Erythroblast (primary cell): ENCODE measurements at places on chromosomes 13 and 19.

DNA sequence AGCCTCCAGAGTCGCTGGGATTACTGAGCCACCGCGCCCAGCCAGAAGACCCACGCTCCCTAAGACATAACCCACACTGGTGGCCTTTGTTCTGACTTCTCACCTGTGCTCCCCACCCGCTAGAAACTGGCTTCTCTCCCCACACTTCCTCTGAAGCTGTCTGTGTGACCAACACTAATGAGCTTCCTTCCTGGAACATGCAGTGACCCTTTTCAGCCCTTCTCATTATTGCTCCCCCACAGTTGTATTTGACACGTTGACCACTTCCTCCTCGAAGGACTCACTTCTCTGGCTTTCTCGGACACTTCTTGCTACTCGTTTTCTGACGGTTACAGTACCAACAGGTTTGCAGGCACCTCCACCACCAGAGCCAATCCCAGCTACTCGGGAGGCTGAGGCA lies 10.9 kb downstream of the NCR1 start:
- DNase-seq, result no peak

DNA sequence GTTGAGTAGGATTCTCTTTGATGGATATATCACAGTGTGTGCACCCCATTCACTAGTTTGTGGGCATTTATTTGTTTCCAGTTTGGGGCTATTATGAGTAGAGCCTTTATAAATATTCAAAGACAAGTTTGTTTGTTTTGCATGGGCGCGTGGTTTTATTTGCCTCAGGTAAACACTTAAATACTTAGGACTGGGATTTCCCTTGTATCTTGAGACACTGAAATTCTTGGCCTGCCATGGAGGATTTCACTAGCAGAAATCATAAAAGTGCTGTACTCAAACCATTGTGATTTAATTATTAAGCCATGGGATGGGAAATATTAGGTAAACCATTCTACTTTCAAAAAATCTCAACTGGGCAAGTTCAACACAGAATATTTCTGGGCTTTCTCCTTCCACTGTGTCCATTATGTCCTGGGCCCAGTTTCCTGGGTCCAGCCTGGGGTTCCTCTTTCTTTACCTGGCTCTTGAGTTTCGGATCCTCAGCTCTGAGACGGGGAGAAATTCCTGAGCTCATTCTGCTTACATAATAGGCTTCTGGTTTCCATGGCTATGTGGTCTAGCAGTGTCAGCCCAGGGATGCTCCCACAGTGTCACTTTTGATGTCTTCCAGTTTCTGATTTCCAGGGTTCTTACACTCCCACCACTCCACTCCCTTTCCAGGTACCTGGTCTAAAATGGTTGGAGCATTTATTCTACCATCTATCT lies 14.4 kb downstream of the MYO16 start:
- no peak for DNase-seq

DNA sequence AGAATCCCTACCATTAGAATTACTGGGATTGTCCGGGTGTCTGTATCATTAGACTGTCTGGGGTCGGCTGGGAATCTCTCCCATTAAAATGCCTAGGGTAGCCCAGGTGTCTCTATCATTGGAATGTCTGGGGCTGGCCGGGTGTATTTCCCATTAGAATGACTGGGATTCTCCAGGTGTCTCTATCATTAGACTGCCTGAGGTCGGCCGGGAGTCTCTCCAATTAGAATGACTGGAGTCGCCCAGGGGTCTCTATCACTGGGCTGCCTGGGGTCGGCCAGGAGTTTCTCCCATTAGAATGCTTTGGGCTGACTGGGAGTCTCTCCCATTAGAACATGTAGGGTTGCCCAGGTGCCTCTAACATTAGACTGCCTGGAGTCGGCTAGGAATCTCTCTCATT lies 1560.7 kb downstream of the UQCRFS1 start:
- no peak for DNase-seq

DNA sequence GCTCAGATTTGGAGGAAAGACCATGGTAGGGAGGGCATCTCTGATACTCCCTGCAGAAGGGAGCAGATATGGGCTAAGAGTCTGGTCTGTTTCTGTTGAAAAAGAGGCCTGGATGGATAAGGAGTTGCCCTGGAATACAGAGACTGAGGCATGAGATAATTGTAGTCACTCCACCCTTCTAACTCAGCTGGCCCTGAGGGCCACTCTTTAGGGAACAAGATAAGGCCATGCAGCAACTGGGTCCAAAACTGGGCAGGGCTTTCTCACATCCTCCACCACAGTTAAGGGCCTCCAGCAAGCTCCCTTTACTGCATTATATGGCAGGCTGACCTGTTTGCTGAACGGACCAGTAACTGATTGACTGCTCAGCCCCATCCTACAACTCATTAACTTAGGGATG lies 1.3 kb downstream of the ZNF749 start:
- DNase-seq, result peak; percentile 91

GRCh38 chr13:46556418-46556779 lies 3.4 kb downstream of the LRCH1 start:
- DNase-seq, result peak; percentile 24

DNA sequence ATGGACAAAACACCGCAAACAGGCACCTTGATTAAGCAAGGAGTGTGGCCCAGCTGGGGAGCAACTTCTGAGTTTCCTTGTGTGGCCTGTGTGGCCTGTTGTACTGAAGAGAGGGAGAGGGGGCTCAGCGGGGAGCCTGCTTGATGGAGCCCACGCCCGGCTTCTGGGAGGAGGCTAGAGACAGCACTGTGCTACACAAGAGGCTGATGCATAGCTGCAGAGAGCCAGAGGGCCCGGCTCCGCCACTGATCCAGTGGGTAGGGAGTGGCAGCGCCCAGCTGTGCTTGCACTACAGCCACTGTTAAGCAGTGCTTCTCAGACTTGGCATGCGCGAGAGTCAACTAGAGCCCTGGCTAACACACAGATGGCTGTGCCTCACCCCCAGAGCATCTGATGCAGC lies 19.0 kb downstream of the LYL1 start:
- DNase-seq, result no peak

GRCh38 chr13:112124141-112124540 lies 57.2 kb downstream of the SOX1 start:
- no peak for DNase-seq
